H54 (cell line): ENCODE measurements at places on chromosomes 2 and 18.

DNA sequence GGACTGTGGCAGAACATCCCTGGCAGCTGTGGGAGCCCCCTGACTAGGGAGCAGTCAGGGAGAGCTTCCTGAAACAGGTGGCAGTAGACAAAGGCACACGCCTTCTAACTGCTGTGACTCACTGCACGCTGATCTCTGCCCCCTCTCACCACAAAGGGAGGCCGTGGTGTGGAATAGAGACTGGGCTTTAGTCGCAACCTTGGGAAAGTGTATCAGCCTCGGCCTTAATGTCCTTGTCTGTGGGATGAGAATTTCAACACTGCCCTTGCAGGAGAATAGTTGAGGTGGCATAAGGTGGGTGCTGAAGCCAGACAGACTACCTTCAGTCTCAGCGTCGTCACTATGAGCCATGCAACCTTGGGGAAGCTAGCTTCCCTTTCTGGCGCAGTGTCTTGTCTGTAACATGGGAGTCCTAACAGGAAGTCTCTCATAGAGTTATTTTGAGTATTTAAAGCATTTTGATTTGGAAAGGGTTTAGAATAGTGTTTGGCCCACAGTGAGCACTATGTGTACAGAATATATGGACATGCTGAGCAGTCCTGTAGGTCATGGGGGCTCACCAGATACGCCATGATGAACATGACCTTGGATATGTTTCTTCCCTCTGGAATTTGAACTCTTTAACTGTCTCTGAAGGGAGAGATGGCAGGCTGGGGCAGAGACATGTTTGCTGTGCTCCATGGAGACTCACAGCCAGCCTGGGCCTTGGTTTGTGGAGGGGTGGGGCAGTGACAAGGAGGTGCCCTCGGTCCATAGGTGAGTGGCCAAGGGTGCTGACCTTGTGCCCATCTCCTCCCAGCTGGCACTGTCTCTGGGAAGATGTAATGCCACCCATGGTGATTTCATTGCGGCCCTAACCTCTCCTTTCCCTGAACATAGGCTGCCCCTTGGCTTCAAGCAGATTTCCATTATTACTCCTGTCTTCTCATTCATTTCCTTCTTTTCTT lies 29.5 kb upstream of the SMAD7 start:
- peak; percentile 55 for DNase-seq

GRCh38 chr2:43105586-43106558 lies 120.5 kb downstream of the ZFP36L2 start:
- DNase-seq = peak; percentile 41

DNA sequence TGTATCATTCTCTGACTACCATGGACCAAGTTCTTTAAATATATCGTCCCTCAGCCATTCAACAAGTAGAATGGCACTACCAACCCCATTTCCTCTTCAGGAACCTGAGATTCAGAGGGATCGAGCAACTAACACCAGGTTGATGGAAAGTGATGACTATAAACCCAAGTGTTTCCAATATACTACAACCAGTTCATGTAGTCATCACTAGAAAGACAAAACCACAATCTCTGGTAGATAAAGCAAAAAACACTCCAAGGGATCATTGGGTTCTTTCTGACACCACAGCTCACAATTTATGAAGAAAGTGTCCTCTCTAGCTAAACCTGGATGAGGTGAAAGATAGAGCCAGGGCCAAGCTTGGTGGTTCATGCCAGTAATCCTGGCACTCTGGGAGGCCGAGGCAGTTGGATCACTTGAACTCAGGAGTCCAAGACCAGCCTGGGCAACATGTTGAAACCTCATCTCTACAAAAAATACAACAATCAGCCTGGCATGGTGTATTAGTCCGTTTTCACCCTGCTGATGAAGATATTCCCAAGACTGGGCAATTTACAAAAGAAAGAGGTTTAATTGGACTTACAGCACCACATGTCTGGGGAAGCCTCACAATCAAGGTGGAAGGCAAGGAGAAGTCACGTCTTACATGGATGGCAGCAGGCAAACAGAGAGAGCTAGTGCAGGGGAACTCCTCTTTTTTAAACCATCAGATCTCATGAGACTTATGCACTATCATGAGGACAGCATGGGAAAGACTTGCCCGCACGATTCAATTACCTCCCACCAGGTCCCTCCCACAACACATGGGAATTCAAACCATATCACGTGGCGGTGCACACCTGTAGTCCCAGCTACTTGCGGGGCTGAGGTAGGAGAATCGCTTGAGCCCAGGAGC lies 2.2 kb downstream of the CD226 start:
- no peak for DNase-seq

DNA sequence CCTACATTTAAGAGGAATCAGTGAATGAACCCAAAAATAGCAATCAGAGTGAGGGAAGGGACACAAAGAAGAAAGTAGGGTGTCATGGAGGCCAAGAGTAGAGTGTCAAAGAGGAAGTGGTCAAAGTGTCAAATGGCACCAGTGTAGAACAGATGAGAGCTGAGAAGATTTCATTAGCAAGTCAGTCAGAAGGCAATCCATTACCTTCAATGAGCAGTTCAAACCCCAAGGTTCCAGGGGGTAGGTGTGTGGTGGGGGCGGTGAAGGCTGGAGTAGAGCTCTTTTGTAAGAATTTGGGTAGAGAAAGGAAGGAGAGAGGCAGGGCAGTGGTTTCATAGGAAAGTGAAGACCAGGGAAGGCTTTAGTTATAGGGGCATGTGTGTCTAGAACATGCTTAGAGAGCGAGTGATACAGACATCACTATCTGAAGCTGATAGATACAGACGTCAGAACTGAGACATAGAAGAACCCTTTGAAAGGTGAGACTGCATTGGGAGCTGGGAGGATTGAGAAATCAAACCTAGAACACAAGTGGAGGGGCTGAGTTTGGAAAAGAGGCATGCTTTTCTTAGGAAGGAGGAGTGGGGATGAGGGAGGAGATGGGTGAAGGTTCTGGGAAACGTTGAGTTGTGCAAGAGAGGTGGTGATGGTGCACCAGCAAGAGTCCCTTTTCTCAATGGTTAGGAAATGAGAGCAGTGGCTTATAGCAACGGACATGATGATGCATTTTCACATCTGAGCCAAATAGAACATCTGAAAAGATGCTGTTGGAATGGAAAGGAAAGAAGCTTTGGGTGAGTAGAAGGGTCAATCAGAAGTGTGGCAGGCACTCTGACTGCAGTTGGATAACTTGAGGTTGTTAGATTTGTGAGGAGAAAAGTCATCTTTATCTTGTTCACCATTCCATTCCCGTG lies 48.9 kb upstream of the IL1RL1 start:
- no peak for DNase-seq

- DNase-seq = no peak
Measured at GRCh38 chr18:76981396-76981968, 151.1 kb downstream of the MBP start.

DNA sequence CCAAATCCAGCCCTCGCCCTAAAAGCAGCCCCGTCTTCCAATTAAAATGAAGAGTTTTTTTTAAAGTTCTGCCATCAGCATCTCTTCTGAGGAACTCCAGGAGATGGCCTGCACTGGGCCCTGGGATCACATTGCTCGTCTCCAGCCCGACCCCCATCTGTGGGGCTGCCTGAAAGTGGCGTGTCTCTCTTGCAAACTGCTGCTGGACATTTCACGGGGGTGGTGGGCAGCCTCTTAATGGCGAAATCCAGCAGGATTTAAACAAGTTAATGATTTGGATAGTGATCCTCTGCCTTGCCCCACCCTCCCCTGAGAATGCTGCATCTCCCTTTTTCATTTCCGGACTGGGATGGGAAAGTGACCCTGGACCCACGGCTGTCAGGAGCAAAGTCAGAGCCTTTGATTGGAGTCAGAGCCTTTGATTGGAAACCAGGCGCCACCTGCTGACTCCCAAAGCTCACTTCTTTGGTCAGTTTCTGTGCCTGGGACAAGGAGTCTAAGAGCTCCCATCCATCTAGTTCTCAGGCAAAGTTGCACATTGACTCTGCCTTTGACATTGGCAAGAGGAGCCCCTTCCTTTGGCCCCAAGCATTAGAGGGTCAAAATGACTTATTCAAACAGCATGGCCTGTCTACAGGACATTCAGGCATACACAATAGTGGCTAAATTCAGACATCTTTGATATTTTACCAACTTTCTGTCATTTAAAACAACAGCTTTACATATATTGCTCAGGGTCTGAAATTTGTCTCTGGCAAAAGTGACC lies 155.2 kb downstream of the SH3BP4 start:
- DNase-seq = peak; percentile 69

GRCh38 chr2:23524261-23524706 lies 139.3 kb downstream of the KLHL29 start:
- DNase-seq = peak; percentile 90

GRCh38 chr2:134421556-134422328 lies 167.9 kb downstream of the MGAT5 start:
- DNase-seq = no peak

DNA sequence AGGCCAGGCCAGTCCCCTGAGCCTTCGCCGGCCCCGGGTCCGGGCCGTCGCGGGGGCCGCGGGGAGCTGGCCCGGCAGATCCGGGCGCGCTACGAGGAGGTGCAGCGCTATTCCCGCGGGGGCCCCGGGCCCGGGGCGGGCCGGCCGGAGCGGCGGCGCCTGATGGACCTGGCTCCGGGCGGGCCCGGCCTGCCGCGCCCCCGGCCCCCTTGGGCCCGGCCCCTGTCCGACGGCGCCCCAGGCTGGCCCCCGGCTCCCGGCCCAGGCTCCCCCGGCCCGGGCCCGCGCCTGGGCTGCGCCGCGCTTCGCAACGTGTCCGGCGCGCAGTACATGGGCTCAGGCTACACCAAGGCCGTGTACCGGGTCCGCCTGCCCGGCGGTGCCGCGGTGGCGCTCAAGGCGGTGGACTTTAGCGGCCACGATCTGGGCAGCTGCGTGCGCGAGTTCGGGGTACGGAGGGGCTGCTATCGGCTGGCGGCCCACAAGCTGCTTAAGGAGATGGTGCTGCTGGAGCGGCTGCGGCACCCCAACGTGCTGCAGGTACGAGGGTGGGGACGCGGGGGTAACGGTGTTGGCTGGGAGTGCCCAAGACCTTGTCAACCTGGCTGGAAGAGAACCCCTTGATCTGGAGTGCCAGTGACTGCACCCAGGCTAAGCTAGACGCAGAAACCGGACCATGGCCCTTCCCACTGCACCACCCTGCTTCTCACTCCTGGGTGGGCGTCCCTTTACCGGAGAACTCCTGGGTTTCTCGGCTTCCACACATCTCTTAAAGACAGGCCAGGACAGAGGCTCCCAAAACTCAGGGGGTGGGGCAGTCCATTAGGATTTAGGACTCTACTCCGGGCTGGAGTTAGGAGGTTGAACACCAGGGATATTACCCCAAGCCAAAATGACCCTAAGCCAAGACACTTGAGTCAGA lies 739 bp downstream of the PKDCC start:
- no peak for DNase-seq

- DNase-seq = peak; percentile 51
Measured at GRCh38 chr2:62197011-62197924, 1.4 kb downstream of the B3GNT2 start.

- DNase-seq = no peak
Measured at GRCh38 chr2:106798826-106799552, 87.0 kb downstream of the ST6GAL2 start.

- no peak for DNase-seq
Measured at GRCh38 chr2:70443078-70443465, 110.6 kb downstream of the TGFA start.

- DNase-seq = peak; percentile 30
Measured at GRCh38 chr2:98149333-98149697, 62.3 kb downstream of the VWA3B start.

- DNase-seq = no peak
Measured at GRCh38 chr2:151928380-151928779, 100.2 kb upstream of the ARL5A start.

DNA sequence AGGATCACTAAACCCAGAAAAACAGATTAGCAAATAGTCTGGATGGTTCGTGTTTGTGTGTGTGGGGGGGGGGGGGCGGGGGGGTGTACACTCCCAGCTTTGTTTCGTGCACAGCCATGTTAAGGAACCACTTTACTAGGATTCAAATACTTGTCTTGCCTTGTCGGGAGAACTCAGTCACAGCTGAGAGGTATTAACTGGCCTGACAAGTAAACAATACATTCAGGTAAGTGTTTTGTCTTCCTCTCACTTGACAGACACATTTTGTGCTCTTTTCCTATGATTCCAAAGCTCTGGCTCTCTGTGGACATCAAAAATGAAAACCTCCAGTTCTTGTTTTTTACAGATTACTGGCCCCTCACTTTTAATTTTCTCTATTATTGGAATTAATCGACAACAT lies 173.5 kb downstream of the LRP1B start:
- no peak for DNase-seq

DNA sequence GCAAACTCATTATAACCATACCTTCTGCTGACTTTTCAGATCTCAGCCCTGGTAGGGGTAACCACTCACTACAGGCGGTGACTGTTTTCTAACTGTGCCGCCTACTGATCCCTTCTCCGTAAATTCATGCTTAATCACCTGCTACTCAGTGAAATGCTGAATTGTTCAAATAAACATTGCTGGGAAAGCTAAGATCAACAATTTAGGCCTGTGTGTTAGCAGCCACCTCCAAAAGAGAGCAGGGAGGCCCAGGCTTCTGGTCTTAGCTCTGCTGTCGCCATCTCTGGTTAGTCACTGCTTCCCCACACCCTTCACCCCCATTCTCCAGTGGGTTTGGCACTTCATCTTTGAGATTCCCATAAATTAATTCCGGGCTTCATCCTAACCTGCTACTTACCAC lies 21.8 kb upstream of the NT5C1B start:
- DNase-seq = no peak

DNA sequence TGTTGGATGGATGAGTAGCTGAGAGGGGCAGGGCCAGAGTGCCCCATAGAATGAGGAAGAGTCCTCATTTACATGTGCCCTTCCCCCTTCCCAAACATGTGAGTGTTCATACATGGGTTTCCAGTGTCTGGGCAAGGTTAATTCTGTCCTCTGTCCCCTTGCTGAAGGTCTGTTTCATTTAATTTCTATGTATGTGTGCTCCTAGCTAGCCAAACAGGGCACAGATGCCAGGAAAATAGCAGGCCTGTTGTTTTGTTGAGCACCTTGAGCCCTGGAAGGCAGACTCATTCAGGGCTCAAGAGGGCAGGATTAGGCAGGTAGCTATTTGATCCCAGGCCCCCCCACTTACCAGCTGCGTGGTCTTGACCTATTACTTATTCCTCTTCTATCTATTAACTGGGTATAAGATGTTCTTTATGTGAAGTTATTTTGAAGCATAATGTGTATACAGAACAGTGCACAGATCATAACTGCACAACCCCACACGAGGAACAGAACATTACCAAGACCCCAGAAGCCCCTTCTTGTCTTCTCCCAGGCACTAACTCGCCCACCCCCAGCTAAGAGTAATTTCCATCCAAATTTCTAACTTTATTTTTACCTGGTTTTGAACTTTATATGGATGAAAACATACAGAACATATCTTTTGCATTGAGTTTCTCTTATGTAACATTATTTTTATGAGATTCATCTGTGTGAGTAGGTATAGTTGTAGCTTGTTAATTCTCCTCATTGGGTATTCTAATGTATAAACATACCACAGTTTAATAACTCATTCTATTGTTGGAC lies 164.3 kb downstream of the RPIA start:
- no peak for DNase-seq

- DNase-seq = no peak
Measured at GRCh38 chr2:173822889-173823542, 142.2 kb downstream of the SP3 start.

GRCh38 chr2:154195644-154196195 lies 324.0 kb downstream of the GALNT13 start:
- DNase-seq = no peak

GRCh38 chr2:32697156-32697555 lies 69.3 kb downstream of the TTC27 start:
- DNase-seq = peak; percentile 5

- no peak for DNase-seq
Measured at GRCh38 chr2:78418021-78418420, 607.5 kb upstream of the REG3G start.
